ENCODE measurements at places on chromosomes 6 and 20.
A peak's percentile ranks its signal among the peaks of the same experiment; 100 is the strongest.

GRCh38 chr6:138099832-138100231, 7.4 kb downstream of the PERP start:
- no peak overlapping the region for H3K27ac ChIP-seq
- H3K4me3 ChIP-seq, result no peak overlapping the region
- ATAC-seq, result no peak
- H3K27me3 ChIP-seq, result peaks cover 43% of the 10 kb centered on the region
- H3K36me3 ChIP-seq, result no peaks in the 10 kb centered on the region

GRCh38 chr6:113858480-113859348, 1.6 kb downstream of the MARCKS start:
- H3K27me3 ChIP-seq, result no peaks in the 10 kb centered on the region
- H3K4me3 ChIP-seq, result no peak overlapping the region
- H3K4me1 ChIP-seq, result peaks cover 15% of the 10 kb centered on the region
- ATAC-seq, result peak; percentile 92

- H3K27ac ChIP-seq, result peak overlapping the region; percentile 55
- H3K4me1 ChIP-seq, result peaks cover 87% of the 10 kb centered on the region
- H3K4me3 ChIP-seq, result no peak overlapping the region
These were observed 5.4 kb downstream of the UCKL1 start for GRCh38 chr20:63950701-63951397.

DNA sequence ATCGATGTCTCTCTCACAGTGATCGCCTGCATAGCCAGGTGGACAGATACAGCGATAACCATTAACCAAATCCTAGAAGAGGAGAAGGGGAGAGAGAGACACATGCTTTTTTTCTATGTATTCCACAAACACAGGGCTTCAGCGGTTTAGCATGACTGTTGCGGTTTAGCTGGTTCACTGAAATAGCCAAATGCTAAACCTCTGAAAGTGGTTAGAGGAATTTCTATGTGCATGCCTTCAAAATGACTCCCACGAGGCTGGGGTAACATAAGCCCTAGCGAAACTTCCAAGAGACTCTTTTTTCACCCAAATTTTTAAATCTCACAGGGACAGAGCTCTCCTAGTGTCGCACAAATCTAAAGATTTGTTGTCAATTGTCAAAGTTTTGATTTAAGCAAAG, 25.1 kb downstream of the JAG1 start:
- no peaks in the 10 kb centered on the region for H3K36me3 ChIP-seq
- no peak overlapping the region for H3K27ac ChIP-seq
- no peak for ATAC-seq
- H3K4me1 ChIP-seq, result peaks cover 6% of the 10 kb centered on the region
- peaks cover 31% of the 10 kb centered on the region for H3K27me3 ChIP-seq
- H3K4me3 ChIP-seq, result no peak overlapping the region

DNA sequence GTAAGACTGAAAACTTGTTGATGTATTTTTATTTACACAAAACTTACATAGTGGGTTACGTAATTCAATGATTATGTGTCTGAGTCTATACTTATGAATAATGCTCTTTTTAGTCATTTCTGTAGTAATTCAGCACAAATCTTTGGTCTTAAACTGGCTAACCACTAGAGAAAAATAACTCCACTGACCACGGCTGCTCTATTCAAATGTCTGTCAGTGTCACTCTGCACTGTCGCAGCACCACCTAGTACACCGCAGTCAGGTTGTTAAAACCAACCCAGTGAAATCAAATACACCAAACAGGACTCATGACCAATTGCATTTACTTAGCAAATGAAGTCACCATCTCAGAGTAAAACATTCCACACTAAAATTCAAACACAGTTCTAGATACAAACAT, 93.5 kb upstream of the CCDC28A start:
- no peak for ATAC-seq
- no peaks in the 10 kb centered on the region for H3K36me3 ChIP-seq
- H3K27me3 ChIP-seq, result peaks cover 14% of the 10 kb centered on the region
